ENCODE measurements at places on chromosomes 12 and 14.

DNA sequence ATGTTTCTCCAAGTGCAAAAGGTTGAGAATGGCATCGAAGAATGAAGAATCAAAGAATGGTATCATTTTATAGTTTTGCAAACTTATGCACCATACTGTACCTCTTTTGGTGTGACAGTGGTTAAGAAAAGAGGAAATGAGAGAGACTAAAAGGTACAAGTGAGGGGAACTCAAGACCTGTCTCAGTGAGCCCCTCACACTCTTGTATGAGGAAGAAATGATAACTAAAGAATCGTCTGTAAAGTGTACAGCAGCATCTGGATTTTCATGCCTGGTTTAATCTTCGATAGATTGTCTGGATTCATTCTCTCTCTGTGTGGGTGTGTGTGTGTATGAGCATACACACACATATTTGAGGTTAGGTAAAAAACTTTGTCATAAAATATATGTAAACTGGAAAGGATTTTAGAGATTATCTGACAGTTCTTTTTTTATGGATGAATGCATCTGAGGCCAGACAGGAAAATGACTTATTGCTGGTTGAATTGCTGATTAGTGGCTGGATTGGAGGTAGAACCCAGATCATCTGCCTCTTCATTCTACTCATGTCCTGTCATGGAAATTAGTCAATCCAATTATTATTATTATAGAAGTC is 16.0 kb upstream of the SLC38A2 start:
- no peak for DNase-seq

- no peak for DNase-seq
Measured at GRCh38 chr12:124902916-124903315, 11.5 kb downstream of the UBC start.

DNA sequence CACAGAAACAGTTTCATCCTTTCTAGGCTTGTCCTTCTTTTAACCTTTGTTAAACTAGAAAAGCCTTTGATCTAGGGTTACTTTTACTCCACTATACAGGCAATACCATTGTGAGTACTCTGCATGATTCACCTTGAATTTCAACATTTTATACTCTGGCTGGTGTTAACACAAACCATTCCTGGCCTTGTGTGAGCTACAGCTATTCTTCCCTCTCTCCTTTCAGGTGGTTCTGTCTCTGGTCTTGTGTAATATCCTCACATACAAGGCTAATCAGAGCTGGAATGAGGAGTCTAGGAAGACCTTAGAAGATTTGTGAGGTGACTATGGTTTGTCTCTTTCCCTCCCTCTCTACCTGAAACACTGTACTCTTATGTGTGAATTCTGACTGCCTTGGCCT is 837.4 kb upstream of the USP15 start:
- no peak for DNase-seq

- no peak for DNase-seq
Measured at GRCh38 chr12:25653487-25654175, 100.5 kb upstream of the LMNTD1 start.

GRCh38 chr12:9260931-9261330 is 52.7 kb upstream of the PZP start:
- DNase-seq: no peak

- DNase-seq: no peak
Measured at GRCh38 chr12:110042264-110042663, 6.1 kb downstream of the C12orf76 start.

- no peak for DNase-seq
Measured at GRCh38 chr14:26191671-26192070, 406.2 kb downstream of the NOVA1 start.

- no peak for DNase-seq
Measured at GRCh38 chr14:99756796-99757195, 36.4 kb upstream of the EML1 start.

- DNase-seq: no peak
Measured at GRCh38 chr12:105733579-105733978, 403.1 kb downstream of the C12orf75 start.

DNA sequence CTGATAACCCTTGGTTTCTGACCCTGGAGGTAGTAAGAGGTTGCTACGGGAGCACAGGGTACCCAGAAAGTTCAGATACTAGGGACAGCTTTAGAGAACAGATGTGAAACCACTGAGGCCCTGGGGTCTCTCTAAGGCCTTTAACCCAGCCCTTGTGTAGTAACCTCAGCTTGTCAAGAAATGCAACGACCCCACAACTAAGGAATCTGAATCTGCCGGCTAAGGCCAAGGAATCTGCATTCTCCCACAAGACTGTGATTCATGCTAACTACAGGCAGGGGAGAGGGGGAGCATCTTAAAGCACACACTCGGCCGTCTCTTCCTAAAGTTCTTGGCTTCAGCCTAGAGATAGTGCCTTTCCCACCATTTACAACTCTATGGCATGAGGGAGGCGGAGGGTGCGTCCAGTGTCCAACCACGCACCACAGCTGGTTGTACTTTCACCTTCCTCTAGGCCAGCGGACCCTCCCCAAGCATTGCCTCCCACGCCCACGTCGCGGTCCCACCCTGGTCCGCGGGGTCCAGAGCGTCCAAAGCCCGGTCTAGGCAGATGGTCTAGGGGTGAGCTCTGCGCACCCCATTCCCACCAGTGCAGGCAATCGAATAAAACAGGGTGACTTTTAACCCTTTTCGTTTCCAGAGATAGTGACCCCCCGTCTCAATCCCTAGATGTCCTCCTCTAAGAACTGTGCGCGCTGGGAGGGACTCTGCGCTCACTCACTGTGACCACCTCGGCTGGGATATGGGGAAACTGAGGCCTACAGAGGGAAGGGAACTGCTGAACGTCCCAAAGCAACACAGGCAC is 735 bp upstream of the VASH1 start:
- no peak for DNase-seq

DNA sequence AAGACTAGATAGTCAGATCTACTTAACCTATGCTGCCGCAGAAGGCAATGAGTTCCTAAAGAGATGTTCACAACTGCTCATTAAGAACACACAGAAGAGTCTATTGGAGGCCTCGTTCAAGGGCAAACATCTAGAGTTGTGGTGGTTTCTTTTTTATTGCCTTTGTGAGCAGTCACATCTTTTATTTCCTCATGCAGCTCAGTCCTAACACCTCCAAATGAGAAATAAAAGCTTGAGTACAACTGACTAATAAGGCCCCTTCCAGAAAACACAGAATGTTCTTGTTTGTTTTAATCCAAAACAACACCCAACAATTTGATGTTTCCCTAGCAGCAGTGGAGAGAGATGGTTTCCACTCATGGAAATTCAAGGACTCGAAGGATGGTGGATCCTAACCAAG is 123.5 kb upstream of the NOS1 start:
- no peak for DNase-seq

GRCh38 chr14:36847366-36847765 is 185.7 kb downstream of the PAX9 start:
- DNase-seq: no peak

- DNase-seq: no peak
Measured at GRCh38 chr12:30909349-30910037, 17.1 kb upstream of the TSPAN11 start.

DNA sequence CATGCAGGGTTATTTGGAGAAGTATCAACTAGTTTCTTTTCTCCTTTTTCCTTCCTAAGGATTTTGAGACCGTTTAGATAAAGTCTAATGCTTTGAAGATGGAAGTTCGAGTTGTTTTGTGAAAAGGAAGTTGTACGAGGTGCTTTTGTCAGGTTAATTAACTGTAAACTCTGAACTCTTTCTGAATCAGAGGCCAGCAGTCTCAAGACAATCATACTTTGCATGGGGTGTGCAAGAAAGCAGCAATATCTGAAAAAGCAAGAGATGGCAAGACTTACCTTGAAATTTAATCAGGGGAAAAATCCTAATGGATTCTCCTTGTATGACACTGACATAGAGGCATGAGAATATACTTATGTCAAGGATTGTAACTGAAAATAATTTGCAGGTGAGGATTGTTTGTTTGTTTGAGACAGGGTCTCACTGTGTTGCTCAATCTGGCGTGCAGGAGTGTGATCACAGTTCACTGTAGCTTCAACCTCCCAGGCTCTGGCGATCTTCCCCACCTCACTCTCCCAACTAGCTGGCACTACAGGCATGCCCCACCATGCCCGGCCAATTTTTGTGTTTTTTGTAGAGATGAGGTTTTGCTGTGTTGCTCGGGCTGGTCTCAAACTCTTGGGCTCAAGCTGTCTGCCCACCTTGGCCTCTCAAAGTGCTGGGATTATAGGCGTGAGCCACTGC is 170.2 kb upstream of the HMGA2 start:
- DNase-seq: no peak

GRCh38 chr12:6154730-6155459 is 30.4 kb upstream of the VWF start:
- DNase-seq: no peak

DNA sequence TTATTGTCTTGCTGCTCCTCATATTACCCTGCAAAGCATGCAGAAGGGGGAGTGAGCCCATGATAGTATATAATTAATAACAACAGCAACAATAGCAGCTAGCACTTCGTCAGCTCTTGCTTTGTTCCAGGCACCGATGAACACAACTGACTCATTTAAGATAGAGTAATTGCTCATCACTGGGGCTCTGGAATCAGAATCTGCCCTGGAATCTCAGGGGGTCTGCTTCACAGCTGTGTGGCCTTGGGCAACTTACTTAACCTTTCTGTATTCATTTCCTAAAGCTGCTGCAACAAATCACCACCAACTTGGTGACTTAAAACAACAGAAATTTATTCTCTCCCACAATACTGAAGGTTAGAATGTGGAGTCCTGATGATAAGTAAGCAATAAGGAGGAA is 55.0 kb upstream of the PSMC1 start:
- DNase-seq: no peak

DNA sequence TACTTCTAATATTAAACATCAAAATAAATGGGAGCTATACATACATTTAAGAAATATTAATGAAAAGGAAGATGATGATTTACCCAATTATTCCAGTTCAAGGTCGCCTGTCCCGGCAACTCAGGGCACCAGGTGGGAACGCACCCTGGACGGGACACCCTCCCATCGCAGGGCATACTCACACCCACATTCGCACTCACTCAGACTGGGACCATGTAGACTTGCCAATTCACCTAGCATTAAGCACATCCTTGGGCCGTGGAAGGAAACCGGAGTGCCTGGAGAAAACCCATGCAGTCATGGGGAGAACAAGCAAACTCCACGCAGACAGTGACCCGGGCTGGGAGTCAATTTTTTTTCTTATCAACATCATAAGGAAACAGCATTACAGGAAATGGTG is 474.9 kb downstream of the APAF1 start:
- DNase-seq: no peak

- DNase-seq: no peak
Measured at GRCh38 chr12:1424674-1425395, 169.5 kb downstream of the FBXL14 start.

DNA sequence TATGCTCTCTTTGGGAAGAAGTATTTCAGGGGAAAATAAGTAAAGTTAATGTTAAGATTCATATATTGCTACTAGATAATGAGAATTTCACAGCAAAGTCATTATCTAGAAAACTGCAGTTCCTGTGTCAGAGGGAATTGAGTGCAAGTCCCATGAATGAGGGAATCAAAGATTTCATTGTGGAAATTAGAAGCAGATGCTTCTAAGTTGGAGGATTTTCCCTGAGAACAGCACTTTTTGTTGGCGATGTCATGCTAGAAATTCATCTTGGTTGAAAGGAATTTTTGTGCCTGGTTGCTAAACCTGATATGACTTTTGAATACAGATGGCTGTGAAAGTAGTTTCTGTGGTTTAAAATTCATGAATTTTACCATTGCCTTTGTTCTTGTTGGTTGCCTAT is 25.6 kb downstream of the FRMD6 start:
- DNase-seq: no peak

DNA sequence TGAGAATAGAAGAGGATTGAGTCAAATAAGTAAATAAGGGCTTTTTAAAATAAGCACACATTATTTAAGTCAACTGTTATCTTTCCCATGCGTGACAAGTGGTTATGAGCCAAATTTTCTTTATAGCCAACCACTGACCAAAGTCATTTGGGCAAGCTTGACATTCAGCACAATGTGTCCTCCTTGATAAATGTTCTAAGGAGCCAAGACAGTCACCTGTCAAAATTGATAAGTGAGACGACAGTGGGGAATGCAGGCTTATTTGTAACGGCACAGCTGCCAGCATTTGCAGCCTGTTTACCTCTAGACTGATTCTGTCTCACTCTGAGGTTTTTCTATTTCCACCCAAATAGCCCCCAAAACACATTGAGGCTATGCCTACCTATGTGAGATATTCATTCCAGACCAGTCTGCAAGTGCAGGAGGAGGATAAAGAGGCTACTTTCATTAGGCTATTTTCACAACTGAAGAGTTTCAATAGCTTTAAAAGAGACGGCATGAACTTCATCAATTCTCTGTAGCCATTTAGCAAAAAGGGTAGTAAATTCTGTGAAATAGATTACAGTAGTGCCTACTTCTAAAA is 339.5 kb downstream of the PDZRN4 start:
- no peak for DNase-seq

GRCh38 chr14:29442696-29443095 is 485.0 kb downstream of the PRKD1 start:
- DNase-seq: peak; percentile 31

GRCh38 chr14:30603402-30603801 is 18.7 kb upstream of the SCFD1 start:
- DNase-seq: no peak

GRCh38 chr12:479161-479560 is 19.4 kb downstream of the B4GALNT3 start:
- DNase-seq: no peak

DNA sequence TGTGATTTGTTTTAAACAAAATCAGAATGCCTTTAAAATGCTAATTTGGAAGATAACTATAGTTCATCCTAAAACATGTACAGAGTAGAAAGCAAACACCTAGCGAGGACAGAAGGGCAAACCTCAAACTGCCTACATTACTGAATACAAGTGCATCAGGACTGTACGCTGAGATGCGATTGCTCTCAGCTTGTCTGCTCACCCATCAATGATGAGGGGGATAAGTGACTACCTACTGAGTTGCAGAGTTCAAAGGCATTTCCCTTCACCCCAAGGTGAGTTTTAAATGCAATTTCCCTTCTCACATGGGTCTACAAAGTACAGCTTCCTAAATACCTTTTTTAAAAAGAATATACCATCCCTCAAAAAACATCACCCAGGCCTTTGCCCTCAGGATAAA is 52.9 kb downstream of the PHLDA1 start:
- DNase-seq: no peak

GRCh38 chr12:106490264-106490663 is 92.5 kb upstream of the RFX4 start:
- no peak for DNase-seq

DNA sequence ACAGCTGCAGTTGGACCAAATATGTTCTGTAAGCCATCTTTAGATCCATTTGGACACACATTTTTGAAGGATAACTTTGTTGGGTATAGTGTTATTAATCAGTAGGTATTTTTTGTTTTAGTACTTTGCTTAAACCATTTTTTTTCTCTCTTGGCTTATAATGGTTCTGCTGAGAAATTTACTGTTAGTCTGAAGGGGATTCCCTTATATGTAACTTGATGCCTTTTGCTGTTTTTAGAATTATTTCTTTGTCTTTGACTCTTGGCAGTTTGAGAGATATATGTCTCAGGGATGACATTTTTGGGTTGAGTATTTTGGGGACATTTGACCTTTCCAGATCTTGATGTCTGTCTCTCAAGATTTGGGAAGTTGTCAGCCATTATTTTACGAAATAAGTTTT is 169.8 kb downstream of the GPHN start:
- DNase-seq: no peak

All from kidney epithelial cell (primary cell).